ENCODE measurements at places on chromosomes 5 and 9.

- DNase-seq, result no peak
Measured at GRCh38 chr9:84670138-84671041, 861 bp downstream of the NTRK2 start.

DNA sequence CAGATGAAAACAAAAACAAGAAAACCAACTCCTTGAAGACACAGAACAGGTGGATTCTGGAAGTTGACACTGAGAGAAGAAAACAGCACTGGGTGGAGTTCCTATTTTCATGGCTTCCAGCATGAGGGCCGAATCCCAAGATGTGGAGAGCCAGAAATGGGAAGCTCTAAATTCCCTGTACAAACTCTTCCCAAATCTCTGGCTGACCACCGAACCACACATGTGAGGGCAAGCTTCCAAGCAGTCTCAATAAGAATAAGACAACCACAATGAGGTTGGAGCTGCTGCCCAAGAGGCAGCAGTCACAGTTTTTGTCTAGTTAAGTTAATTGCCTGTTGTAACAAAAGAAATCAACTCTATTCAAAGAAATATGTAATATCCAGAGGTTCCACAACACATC, 339.3 kb upstream of the SLC30A5 start:
- DNase-seq, result no peak

GRCh38 chr5:89187883-89188465, 305.0 kb upstream of the MEF2C start:
- no peak for DNase-seq

GRCh38 chr9:89564346-89564878, 40.4 kb upstream of the GADD45G start:
- no peak for DNase-seq

- DNase-seq, result no peak
Measured at GRCh38 chr9:29183971-29184370, 1610.7 kb upstream of the C9orf72 start.

DNA sequence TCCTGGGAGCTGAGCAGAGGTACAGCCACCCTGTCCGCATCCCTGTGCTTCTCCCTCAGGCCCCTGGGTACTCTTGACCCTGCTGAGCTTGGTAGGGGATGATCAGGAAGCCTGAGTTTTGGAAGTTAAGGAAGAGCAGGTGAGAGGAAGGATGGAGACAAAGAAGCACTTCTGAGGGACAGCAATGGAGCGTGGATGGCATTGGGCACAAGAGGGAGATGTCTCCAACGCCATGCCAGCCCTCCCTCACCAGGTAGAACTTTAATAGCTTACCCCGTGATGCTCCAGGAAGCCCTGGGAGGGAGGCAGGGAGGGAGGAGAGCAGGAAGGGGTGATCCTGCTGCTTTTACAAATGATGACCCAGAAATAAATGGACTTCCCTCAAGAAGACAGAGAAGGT, 29.9 kb upstream of the SMU1 start:
- no peak for DNase-seq

DNA sequence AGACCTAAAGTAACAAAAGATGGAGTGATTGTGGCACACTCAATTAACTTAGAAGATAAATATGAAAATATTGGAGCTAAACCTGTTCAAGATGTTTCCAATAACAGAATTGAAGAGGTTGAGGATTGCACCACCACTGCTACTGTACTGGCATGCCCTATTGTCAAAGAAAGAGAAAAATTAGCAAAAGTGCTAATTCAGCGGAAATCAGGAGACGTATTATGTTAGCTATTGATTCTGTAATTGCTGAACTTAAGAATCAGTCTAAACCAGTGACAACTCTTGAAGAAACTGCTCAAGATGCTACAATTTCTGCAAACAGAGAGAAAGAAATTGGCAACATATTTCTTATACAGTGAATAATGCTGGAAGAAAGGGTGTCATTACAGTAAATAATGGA, 754.4 kb downstream of the CDH18 start:
- no peak for DNase-seq

DNA sequence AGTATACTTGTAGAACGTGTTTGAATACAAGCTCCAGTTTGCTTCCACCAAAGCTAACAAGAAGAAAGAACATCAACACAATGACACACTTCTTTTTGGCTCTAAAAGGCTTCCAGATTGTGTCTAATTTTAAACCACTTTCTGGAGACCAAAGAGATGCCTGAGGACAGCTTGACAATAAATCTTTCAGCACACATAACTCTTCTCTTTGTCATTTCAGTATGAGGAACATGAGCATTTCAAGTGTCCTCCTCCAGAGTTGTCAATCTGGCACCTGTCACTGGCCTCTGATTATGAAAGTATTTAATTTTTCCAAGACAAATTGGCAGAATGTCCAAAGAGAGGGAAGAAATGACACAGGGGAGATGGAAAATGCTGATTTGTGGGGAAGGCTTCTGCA, 79.0 kb upstream of the TLR4 start:
- no peak for DNase-seq

DNA sequence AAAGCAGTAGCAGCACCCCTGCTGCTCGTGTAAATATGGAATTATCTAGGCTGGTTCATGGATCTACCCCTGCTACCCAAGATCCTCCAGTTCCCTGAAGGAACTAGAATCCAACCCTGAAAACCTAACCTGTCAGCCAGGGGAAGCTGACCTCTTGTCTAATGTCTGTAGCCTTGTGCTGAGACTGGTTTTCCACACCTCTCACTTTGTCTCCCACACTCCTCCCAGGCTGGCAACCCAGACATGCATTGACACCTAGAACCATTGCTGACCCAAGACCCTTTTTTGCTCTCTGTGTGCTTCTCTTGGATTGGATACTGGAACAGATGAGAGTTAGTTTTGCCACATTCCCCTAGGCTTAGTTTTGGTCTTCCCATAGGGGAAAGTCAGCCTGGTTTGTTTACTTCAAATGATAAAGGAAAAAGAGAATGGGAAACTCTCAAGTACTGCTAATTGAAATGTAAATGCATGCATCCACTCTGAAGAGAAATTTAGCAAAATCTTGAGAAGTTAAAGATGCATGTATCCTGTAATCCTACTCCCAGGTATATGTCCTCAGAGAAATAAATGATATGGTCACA, 36.6 kb upstream of the NR4A3 start:
- no peak for DNase-seq
